Stimulated activated CD4-positive, alpha-beta T cell treated with anti-CD3 and anti-CD28 coated beads, TNF-alpha, amount 100 ng/mL, for 4 hours (primary cell): ENCODE measurements at places on chromosomes 2 and 18.

DNA sequence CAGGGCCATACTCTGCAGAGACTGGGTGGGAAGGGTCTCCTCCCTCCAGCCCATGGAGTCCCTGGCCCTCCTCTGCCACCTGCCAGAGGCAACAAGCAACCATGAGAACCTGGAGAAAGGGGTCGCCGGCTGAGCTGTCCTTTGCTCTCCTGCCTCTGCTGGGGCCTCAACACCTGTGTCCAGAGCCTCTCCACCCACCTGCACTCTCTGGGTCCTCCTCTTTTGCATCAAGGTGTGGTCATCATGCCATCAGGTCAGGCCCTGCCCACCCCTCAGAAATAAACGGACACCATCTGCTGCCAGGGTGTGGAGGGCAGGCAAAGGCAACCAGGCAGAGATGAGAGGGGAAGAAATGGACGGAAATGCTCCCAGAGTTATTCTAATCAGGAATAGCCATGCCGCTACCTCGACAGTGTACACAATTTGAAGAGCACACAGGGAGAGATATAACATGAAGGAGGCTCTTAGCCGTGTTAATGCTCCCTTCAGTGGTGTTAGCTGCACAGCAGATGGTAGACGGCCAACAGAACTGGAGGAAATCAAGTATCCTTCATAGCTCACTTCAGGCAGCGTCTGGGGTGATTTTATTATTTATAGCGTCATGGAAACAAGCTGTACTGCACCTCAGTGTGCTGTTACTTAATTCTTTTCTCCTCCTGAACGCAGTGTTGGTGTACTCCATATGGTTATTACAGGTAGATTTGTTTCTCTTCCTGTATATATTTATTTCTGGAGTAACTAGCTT, 247.9 kb downstream of the TSN start:
- DNase-seq, result no peak

- no peak for DNase-seq
Measured at GRCh38 chr18:30852980-30853379, 189.6 kb downstream of the DSC3 start.

DNA sequence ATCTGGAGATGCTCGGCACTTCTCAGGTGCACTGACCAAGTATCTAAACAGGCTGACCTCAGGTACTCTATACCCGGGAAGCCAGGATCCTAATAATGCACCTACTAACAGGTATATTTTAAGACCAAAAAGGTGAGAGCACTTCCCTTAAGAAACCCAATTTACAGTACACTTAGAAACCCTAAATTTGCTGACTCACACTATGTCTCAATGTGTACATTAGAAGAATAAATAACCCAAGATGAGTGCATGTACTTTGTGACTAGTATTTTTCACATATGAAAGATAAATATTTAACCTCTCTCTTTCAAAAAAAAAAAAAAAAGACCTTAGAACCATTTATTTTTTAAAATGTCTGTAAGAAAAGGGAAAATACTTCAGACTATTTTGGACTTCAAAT, 118.8 kb downstream of the ZNF516 start:
- no peak for DNase-seq

- no peak for DNase-seq
Measured at GRCh38 chr2:180040146-180040925, 33.2 kb upstream of the CWC22 start.

DNA sequence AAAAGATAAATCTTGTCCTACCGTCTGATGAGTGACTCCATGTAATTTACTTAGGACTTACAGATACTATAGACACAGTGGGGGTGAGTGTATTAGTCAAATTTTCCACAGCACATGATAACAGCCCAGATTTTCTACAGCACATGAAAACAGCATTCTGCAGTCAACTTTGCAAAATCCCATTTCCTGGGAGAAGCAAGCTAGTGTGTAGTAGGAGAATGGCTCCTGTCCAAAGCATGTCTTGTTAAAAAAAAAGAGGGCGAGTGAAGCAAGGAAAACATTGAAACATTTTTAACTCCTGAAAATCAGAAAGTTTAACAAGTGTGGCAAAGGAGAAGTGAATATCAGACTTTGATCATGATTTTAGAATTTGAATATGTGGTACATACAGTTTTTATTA, 817.8 kb upstream of the FAM98A start:
- no peak for DNase-seq

- no peak for DNase-seq
Measured at GRCh38 chr18:46459789-46460455, 197.1 kb downstream of the LOXHD1 start.

DNA sequence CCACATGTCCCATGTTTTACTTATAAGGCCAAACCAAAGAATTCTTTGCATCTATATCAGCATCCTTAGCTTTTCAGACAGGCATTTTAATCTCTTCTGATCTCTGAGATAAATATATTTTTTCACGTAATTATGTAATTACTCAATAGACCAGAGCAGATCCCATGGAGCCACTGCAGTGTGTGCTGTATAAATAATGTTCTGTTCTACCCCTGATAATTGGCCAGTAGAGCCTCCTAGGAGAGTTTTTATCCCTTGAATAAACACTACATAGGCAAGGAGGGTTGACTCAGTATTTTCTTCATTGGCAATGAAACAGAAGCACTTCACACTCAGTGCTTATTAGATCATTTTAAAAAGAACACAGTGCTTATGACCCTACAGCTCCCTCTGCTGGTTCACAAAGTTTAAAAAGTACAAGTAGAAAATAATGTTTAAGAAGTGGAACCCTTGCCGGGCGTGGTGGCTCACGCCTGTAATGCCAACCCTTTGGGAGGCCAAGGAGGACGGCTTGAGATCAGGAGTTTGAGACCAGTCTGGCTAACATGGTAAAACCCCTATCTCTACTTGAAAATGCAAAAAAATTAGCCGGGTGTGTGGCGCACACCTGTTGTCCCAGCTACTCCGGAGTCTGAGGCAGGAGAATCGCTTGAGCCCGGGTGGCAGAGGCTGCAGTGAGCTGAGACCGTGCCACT, 91.9 kb downstream of the PPP1R1C start:
- no peak for DNase-seq

DNA sequence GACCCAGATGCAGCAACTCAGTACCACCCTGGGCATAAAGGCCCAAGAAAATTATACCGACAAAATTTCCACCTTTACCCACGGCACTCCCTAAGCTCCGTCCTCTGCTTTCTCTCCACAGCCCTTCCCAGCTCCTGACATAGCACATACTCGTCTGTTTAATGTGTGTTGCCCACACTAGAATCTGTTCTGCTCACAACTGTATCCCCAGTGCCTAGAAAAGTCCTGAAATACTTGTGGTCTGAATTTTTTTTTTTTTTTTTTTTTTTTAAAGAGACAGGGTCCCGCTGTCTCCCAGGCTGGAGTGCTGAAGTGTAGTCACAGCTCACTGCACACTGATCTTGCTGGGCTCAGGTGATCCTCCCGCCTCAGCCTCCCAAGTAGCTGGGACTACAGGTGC, 62.3 kb downstream of the ADCY3 start:
- DNase-seq, result no peak

DNA sequence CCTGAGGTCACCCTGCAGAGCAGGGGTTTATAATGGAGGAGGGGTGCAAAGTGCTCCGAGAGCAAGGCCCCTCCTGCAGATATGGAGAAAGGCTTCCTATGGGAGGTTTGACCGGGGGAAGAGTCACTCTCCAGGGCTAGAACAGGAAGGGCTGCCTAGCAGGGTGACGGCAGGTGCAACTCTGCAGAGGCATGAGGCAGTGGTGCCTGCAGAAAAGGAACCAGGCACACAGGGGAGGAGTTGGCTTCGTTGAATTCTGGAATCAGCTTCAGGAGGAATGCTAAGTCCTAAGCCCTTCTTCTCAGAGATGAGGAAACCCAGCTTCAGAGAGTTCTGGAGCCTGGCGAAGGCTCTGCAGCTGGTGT, 17.5 kb upstream of the HPCAL1 start:
- no peak for DNase-seq

GRCh38 chr2:149246186-149246585, 84.2 kb upstream of the LYPD6 start:
- no peak for DNase-seq

- no peak for DNase-seq
Measured at GRCh38 chr2:137670111-137670510, 294.2 kb upstream of the HNMT start.

GRCh38 chr2:152694161-152694661, 23.1 kb downstream of the PRPF40A start:
- peak; percentile 21 for DNase-seq

- no peak for DNase-seq
Measured at GRCh38 chr2:229170916-229171315, 100.2 kb downstream of the PID1 start.

- DNase-seq, result no peak
Measured at GRCh38 chr2:187264612-187265011, 183.4 kb downstream of the CALCRL start.

GRCh38 chr2:215678094-215678493, 242.2 kb upstream of the FN1 start:
- no peak for DNase-seq

- DNase-seq, result peak; percentile 27
Measured at GRCh38 chr2:201860636-201861066, 54.3 kb downstream of the CDK15 start.

DNA sequence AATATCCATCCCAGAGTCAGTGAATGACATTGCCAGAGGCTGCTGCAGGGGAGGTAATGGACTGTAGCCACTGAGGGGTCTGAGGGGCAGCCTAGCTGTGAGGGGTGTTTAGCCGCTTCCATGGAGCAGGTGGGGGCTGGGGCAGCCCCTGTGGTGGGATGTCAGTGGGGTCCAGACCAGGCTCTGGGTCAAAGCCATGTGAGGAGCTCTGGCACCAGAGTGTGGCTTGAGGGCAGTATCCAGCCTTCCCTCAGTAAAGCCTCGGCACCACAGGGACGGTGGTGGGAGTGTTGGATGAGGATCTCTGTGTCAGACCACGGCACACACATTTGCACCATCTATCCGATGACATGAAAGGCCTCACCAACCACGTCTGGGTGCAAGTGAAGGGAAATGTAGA, 85.0 kb downstream of the INHBB start:
- no peak for DNase-seq

- no peak for DNase-seq
Measured at GRCh38 chr2:25420820-25421237, 79.1 kb upstream of the DNMT3A start.

DNA sequence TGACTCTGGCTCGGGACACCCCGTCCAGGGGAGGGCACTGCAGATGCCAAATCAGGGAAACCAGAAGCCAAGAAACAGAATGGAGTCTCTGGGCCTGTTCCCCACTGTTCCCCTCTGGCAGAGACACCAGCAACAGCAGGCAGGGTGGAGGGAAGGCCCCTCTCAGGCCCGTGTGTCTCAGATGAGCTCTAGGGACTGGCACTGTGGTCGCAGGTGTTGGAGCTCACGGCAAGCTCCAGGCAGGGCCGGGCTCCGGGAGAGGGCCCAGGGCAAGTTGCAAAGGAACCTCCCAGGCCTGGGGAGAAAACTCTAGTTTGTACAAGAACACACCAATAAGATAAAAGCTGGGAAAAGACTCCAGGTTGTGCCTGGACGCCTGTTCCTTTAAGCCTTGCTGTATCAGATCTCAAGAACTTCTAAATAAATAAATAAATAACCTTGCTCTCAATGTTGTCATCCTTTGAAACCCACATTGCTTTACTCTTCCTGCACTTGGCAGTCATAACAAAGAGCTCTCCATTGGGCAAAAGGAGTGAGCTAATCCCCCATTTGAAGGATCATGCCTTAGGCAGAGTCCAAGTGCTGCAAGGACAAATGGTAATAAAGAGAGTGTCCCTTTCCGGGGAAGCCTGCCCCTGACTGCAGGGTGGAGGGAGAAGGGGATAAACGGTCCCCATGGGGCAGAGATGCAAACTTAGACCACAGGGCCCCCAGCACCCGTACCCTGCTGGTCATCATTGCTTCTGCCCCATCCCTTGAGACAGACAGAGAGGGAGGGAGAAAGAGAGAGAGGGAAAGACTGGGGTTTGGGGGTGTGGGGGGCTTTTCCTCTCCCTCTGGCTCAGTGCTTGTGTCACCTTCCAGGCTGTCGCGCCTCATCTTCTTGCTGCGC, 33.3 kb downstream of the CNGA3 start:
- no peak for DNase-seq
